ENCODE measurements at places on chromosomes 11 and 22. TPM values are rescaled to one million over a fixed set of nuclear protein-coding genes. Genes with fewer than 3 reads are reported as not detected.

Gene RASGRP2
- total RNA-seq, result 11.2 TPM

- DNase-seq, result no peak
Observed at GRCh38 chr11:70328556-70328955, 58.1 kb downstream of the PPFIA1 start.

DNA sequence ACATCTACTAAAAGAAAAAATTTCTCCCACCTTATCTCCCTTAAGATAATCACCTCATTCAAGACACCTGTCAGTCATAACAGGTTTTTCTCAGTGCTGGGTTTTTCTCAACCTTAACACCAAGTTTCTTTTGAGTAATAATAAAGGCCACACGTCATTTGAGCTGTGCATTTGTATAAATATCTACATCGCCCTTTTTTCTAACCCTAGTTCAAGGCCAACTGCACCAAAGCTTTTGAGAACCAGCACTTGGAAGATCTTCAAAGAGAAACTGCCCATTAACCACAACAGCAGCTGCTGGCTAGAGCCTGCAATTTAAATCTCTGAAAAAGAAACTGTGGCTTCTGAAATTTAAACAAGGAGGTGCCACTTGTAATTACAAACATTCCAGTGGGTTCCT lies 6.9 kb downstream of the CADM1 start:
- no peak for DNase-seq

DNA sequence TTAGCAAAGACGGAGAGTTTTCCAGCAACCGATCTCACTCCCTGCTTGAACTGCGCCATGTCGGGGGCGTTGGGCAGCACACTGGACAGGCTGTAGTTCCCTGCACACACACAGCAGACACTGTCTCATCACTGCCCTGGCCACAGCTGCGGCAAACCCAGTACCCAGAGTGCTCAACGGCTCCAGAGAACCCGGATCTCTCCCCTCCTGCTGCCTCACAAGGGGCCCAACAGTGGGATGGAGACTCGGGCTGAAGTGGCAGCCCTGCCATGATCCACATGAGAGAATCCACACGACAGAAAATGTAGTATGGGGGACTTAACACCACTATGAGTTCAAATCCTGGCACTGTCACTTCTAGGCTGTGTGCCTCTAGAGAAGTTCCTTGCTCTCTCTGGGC lies 58.0 kb downstream of the ARFGAP3 start:
- no peak for DNase-seq

GRCh38 chr22:20803696-20804324 lies 29.9 kb downstream of the SERPIND1 start:
- no peak for DNase-seq

Measured in osteocyte (in vitro differentiated cells).